DMS 273 treated with DMSO at 0.1 percent for 48 hours (cell line): ENCODE measurements at places on chromosomes 5 and 9.

DNA sequence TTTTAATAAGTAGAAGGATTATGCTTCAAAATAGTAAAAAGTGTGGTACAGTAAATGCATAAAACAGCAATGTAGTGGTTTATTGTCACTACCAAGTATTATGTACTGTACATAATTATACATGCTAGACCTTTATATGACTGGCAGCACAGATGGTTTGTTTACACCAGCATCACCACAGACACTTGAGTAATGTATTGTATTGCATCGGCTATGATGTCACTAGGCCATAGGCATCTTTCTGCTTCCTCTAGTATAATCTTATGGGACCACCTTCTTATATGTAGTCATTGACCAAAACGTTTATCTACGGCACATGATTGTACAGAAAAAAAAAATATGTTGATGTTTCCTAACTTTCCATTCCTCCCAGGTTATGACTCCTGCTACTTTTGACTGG is 31.9 kb upstream of the SSBP2 start:
- DNase-seq: no peak

DNA sequence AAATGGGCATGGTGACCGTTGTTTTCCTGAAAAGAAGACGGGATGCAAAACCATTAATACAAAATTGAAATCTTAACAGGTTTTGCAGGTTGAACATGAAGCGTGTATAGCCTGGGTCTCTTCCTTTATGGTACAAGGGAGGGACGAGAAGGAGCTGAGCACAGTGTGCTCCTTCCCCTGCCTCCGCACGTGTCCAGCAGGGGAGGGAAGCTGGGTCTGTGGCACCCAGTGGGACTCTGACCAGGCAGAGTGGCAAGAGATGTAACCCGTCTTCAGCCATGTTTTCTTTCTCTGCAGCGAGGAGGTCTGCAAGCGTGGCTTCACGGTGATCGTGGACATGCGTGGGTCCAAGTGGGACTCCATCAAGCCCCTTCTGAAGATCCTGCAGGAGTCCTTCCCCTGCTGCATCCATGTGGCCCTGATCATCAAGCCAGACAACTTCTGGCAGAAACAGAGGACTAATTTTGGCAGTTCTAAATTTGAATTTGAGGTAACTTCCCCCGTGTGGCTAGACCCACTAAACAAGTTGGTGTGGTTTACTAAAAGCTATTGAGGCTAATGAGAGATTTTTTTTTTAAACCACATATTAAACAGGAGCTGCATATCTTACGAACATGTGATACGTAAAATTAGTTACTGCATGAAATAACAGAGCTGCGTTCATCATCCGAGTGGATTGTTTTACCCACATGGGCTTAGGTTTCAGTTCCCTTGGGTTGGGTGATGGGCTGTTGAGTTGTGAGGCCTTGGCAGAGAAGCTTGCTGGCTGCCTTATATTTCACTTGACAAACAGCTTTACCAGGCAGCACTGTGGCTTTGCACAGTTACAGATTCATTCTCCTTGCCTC is 143.7 kb downstream of the TRIO start:
- DNase-seq: no peak

DNA sequence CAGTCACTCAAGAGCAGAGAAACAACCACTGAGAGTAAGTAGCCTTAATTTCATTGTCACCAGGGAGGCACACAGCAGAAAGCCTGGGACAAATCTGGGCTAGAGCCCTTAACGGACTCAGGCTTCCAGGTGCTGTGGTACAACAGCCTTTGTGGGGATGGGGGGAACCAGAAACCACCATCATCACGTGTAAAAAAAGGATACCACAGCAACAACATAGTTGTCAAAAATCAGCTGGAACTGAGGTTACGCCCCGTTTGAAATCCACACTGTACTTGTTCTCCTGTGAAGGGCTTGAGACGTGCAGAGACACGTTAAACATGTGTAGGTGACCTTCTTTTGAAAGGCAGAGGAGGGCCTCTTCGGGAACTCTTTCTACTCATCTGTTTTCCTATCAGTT is 16.6 kb upstream of the PLPP1 start:
- no peak for DNase-seq

DNA sequence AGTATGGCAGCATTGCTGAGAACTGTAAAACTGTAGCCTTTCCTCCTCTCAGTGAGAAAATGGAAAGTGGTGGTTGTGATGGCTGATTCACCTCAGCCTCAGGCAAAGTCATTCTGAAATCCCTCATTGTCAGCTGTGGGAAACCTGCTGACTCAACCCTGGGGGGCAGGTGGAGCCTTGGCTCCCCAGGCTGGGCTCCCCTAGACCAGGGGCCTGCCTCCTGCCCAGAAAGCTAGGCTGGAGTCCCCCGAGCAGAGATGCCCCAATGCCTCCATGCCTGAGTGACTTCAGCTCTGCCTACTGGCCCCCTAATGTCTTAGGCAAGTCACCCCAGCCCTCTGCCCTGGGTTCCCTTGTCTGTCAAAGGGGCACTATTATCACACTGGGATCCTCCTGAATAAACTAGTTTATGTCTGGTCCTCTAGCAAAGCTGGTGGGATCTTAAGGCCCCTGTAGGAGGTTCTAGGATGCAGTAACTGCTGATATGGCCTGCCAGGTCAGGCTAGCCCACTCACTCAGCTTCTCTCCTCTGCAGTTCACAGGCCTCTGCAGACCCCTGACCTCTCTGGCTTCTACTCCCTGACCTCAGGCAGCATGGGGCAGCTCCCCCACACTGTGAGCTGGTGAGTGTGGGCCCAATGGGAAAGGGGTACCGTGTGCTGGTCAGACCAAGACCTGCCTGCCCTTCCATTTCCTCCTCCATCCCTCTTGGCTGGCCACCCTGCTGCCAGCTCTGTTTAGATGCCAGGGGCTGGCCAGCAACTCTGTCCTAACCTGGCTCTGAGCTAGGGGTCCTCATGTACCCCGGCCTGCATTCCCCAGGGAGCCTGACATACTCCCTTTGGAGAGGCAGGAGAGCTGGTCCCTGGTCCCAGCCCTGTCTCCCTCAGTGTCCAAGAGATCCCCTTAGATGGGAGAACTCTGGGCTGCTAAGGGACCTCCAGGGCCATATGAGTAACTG is 24.2 kb downstream of the TCF7 start:
- DNase-seq: no peak

DNA sequence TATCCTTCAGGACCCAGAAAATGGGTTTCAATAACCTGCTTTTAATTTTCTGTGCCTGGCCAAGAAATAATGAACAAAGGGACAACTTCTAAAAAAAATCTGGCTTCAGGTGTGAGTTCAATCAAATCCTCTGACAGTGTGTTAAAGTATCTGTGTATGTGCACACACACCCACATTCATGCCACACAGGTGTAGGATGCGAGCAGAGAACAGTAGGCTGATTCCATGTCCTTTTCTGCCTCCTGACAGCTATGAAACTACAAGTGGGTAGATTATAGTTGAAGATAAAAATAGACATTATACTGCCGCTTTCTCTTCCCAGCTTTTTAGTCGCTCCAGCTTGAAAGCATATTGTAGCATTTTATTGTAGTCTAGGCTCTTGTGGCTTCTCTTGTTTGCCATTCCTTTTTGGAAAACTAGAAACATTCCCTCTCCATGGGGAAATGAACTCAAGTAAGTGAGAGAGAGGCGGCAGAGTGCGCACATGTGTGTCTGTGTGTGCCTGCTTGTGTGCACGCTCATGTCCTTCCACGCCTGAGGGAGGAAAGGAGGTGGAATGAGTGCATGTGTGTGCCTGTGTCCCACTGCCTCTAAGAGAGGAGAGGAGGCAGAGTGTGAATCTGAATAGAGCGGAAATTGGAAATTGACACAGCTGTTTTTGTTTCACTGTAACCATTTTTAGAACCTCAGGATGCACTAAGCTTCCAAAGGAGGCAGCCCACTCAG is 273.0 kb downstream of the ELAVL2 start:
- DNase-seq: no peak

- no peak for DNase-seq
Observed at GRCh38 chr5:82789095-82789494, 288.1 kb downstream of the TMEM167A start.

DNA sequence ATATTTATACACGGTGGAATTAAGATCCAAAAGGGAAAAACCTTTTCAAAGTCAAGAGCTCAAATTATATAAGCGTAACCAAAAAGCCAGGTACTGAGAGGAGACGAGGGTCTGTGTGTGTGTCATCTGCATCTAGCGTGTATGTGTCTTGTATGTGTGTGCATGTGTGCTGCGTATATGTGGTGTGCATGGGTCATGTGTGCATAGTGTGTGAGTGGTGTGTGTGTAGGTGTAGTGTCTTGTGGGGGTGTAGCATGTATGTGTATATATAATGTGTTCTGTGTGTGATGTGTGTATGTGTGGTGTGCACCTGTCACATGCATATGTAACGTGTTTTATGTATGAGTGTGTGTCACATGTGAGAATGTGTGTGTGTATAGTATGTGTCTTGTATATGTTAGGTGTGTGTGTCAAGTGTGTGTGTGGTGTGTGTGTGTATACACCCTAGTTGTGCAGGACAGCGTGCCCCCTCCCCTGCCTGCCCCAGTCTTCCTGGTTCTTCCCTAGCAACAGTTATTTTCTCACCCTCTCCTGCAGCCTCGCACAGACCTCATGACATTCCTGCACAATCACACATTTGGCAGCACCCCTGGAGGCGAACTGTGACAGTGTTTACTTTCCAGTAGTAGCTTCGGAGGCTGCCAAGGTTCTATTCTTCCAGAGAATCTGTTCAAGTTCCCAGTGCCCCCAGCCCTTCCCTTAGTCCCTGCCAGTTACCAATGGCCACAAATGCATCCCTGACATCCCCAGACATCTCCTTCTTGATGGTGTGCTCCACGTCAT is 27.1 kb upstream of the TNIP1 start:
- DNase-seq: no peak

GRCh38 chr9:101352892-101353463 is 31.8 kb downstream of the BAAT start:
- DNase-seq: no peak

- DNase-seq: no peak
Observed at GRCh38 chr5:92749943-92750342, 831.1 kb downstream of the NR2F1-AS1 start.

- no peak for DNase-seq
Observed at GRCh38 chr9:126550891-126551351, 62.8 kb upstream of the LMX1B start.

DNA sequence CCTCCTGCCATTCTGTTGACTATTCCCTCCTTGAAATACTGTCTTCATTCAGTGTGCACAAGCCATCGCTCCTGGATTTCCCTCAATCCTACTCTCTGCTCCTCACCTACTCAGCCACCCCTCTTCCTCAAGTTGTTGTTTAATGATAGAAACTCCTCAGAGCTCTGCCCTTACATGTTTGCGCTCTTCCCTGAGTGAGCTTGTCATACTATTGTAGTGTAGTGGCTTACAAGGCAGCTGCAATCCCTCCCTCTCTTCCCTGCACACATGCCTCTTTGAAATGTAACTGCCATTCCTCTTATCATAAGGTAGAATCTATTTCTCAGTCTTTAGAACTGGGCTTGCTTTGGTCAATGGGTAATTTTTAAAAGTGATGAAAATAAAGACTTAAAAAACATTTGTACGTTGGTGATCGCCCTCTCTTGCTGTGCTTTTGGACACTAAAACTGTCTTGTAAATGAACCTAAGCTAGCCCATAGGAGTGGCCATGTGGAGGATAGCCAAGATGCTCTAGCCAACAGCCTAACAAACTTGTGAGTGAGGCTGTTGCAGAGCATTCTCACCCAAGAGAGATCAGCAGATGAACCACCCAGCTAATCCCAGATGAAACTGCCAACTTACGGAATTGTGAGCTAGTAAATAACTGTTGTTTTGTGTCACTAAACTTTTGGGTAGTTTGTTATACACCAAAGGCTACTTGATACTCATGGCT is 18.1 kb upstream of the SMAD5 start:
- DNase-seq: no peak

DNA sequence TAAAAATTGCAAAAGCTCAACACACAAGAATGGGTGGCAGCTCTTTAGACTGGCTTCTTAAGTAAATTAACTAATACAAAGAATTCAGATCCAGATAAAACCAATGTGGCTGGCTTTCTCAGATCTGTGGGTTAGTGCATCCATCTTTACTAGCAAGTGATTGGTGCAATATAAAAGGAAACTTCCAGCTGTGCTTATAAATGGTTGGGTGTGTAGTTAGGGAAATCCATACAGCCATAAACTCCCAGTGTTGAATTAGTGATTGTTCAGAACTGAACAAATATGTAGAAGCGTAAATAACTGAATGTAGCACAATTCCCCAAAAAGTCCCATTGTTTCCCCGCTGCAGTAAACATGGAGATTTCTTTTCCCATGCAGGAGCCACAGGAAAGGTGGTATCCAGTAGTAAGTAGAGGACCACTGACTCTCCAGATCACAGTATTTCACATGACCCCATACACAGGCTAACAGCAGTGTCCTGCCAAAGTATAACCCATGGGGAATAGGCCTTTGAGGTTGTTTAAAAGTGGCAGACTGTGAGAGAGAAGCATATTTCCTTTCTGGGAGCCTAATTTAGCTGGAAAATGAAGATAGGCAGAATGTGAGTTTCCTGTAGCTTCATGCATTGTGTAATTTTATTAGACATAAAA is 173.1 kb upstream of the SLC12A2 start:
- no peak for DNase-seq

DNA sequence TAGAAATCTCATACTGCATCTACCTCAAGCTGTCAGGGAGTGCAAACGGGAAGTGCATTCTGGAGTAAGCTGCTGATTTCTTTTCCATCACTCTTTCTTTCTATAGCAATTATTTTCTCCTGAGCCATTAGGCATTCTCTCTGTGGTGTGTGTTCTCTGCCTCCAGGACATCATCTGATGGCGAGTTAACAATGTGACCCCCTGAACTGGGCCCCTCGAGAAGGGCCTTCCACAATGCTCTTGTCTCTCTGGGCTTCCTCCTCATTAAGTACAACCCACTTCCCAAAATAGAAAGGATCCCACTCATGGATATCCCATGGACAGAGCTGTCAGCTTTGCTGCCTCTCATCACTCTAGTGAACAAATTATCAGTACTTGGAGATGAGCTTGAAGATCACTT is 96.7 kb upstream of the PRRC1 start:
- no peak for DNase-seq

DNA sequence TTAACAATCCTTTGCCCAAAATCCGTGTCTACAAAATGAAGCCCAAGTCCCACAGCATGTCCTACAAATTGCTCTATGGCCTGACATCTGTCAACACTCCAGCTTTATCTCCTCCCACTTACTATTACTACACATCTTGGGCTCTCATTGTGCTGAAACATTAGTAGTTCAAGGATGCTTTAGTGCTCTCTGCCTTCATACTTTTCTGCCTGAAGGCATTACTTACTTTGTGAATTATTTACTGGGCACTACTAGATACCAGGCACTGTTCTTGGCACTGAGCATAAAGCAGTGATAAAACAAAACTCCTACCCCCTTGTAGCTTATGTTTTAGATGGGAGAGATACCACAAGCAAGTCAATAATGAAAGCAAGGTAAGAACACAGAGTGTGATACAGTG is 113.4 kb downstream of the TTLL11 start:
- DNase-seq: no peak

GRCh38 chr5:142749321-142749720 is 20.9 kb upstream of the ARHGAP26 start:
- DNase-seq: no peak

- peak; percentile 27 for DNase-seq
Observed at GRCh38 chr9:23779220-23779619, 46.8 kb downstream of the ELAVL2 start.
